ENCODE measurements at places on chromosomes 11 and 22.

DNA sequence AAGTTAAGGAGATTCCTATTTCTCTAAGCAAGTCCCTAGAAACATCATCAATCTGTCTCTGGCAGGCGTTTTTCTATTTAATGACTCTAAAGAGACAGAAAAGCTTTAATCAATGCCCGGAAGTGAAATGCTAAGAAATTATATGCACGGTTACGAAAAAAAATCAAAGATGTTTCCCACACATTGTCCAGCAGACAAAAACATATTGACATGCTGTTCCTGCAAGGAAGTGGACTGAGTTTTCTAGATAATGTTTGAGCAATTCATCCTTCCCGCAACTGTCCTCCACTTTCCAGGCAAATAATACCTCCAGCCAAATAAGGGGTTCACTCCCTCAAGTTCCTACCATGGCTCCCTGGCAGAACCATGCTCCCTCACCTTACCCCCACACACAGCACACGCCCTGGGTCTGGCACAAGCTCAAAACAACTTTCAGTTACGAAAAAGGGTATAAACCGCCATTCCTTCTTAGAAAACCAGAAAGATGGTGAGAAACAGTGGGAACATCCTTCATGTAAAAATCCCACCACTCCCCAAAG is 29.6 kb downstream of the GALNT18 start:
- no peak for DNase-seq

DNA sequence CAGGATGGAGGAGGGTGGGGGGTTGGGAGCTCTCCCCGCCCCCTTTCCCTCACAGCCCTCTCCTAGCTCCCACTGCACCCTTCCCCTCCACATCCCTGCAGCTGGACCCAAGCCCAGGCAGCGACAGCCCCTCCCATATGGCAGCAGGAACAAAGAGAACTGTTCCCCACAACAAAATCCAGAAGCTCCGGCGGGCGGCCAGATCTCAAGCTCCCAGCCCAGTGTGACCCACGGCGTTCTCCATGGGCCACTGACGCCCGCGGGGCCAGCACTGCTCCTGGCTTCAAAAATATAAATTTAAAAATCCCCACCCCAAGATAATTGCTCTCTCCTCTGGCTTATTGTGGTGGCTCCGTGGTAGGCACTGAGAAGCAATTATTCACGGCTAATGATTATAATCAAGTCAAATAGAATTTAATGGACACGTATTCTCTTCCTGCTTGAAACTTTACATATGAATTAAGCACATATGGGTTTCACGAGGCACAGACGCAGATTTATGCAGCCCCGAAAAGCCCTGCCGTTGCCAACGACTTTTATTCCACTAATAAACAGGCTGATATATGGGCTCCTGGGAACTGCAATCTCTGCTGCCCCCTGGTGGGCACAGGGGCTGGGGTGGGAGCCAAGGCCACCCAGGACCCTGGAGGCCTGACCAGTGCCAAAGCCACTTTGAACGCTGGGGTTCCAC is 17.5 kb downstream of the MACROD1 start:
- DNase-seq: peak; percentile 61

GRCh38 chr11:108873941-108874340 is 209.1 kb downstream of the DDX10 start:
- DNase-seq: no peak

GRCh38 chr22:44707752-44708151 is 5.7 kb downstream of the PRR5 start:
- no peak for DNase-seq

DNA sequence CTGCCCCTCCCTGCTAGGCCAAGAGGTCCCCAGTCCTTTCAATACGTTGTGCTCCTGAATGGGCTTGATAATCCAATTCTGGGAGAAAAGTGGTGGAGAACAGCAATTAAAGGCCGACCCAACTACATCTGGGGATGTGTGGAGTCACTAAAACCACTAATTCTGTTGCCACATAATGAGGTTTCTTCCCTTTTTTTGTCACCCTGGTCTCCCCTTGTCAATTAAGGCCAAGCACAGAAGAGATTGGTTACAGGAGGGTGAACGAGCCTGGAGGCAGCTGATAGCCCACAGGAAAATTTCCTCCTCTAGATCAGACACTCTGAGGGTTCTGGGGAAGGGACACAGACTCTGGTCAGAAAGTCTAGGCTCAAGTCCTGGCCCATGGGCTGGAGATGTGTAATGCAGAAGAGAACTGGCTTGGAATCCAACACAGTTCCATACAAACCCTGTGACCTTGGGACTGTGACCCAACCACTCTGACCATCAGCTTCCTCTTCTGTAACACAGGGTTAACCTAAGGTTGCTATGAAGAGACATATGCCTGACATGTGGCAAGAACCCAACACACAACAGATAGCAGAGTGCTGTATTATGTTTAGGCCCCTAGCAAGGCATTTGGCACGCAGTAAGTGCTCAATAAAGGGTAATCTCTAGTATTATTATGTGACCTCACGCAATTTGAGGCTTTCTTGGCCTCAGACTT is 146.4 kb downstream of the CHST1 start:
- DNase-seq: no peak

- DNase-seq: no peak
These were observed 4.9 kb upstream of the TMEM132A start for GRCh38 chr11:60919320-60919719.

GRCh38 chr11:111555255-111555654 is 14.7 kb downstream of the LAYN start:
- no peak for DNase-seq

DNA sequence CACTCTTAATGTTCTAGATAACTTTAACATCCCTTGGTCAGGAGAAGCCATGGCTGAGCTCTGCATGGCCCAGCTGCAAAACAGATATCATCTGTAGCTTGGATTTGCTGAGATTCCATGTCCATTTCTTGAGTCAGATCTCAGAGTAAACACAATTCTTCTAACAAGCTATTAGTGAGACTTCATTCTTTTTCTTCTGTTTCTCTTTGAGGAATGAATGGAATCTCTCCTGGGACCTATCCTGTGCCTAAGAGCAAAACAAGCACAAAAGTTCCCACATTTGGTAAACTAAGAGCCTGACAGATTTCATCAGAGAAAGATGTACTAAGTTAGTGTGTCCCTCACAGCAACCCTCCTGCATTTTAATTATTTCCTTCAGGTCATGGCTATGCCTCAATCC is 142.8 kb downstream of the MAML2 start:
- no peak for DNase-seq

- DNase-seq: no peak
These were observed 6.3 kb downstream of the SYT7 start for GRCh38 chr11:61574611-61575010.

GRCh38 chr11:11971906-11972547 is 36.4 kb downstream of the DKK3 start:
- DNase-seq: no peak

GRCh38 chr11:83156996-83157593 is at the start of gene PCF11:
TSS of gene PCF11 (plus strand) at chr11:83157131. CDS start at chr11:83157440, 309 bp downstream.
- no peak for DNase-seq
